ENCODE measurements at places on chromosomes 16 and 17. TPM values are rescaled to one million over a fixed set of nuclear protein-coding genes. Genes with fewer than 3 reads are reported as not detected.

The PRR15L gene
- 56.2 TPM for total RNA-seq

The PERCC1 gene
- total RNA-seq: 0.31 TPM

The CA7 gene
- not detected for total RNA-seq

The CDH3 gene
- total RNA-seq: 59.7 TPM

The DPEP3 gene
- not detected for total RNA-seq

The ZNF469 gene
- 5.5 TPM for total RNA-seq

The TK2 gene
- total RNA-seq: 38.4 TPM

The VAT1L gene
- 0.26 TPM for total RNA-seq

The CCL11 gene
- 0.42 TPM for total RNA-seq

- H3K4me1 ChIP-seq: peaks cover 41% of the 10 kb centered on the region
- H3K36me3 ChIP-seq: no peaks in the 10 kb centered on the region
- H3K27me3 ChIP-seq: no peaks in the 10 kb centered on the region
- H3K27ac ChIP-seq: peak overlapping the region; percentile 65
- DNase-seq: peak; percentile 74
Observed at GRCh38 chr17:50904518-50905459, 38.6 kb upstream of the TOB1 start.

DNA sequence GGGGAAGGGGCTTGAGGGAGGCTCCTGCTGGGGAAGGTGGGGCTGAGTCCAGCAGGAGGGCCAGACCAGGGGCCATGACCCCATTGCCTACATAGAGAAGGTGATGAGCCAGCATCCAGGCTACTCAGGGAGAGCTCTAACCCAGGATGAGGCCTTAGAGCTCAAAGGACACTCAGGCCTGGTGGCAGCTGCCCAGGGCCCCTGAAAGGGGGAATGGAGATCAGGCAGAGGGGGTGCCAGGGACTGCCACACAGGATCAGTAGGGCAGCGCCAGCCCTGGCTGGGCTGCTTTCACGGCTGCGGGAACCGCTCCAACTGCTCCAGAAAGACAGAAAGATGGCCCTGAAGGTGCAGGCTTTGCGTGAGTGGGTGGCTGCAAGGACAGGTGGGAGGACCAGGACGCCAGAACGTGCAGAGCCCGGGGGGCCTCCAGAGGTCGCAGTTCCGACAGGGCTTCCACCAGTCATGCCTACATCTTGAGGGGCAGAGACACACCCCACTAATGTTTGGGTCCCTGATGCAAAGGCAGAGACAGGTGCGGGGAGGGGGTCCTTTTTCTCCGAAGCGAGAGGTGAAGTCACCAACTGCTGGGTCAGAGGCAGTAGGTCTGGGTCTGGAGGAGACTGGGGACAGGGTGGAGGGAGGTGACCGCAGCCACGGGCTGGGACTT, 882 bp upstream of the ATP6V0C start:
- H3K4me1 ChIP-seq: peaks cover 86% of the 10 kb centered on the region
- no peaks in the 10 kb centered on the region for H3K36me3 ChIP-seq
- H3K27me3 ChIP-seq: no peaks in the 10 kb centered on the region
- H3K27ac ChIP-seq: peak overlapping the region; percentile 99
- peak overlapping the region; percentile 81 for H3K4me3 ChIP-seq

- H3K4me1 ChIP-seq: peaks cover 44% of the 10 kb centered on the region
- H3K27me3 ChIP-seq: no peaks in the 10 kb centered on the region
- H3K4me3 ChIP-seq: no peak overlapping the region
- DNase-seq: peak; percentile 60
Observed at GRCh38 chr17:17685775-17686291, 4.6 kb downstream of the RAI1 start.

DNA sequence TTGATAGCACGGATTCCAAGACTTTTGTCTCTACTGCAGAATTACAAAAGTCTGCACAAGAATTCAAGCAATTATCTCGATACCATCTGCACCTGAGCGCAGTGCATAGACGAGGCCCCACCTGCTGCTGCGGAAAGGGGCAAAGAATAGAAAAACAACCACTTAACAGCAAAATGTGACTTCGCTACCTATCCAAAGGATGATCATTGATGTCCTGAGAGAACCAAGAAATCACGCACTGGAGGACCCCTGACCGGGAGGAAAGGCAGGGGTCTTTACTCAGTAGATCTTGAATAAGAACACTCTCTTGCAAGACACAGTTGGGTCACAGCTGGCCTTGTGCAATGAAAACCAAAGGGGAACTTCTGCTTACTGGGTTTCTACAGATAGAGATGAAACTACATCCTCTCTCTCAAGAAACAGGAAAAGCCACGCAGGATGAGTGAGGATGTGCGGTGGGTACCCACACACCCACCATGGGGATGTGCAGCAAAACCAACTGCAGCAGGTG, 147.4 kb upstream of the RPH3AL start:
- H3K4me1 ChIP-seq: no peaks in the 10 kb centered on the region
- H3K27ac ChIP-seq: no peak overlapping the region

DNA sequence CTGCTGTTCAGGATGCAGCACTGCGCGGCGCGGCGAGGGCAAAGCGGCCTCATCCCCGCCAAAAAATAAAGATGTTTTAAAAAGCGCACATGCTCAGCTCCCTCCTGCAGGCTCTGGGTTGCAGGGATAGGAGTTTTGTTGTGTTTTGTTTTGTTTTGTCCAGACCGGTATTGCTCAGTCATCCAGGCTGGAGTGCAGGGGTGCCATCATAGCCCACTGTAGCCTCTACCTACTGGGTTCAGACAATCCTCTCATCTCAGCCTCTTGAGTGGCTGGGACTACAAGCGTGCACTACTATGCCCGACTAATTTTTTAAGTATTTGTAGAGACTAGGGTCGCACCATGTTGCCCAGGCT, 636 bp downstream of the WWOX start:
- peak overlapping the region; percentile 92 for H3K4me3 ChIP-seq
- peak overlapping the region; percentile 74 for H3K27ac ChIP-seq
- H3K36me3 ChIP-seq: no peaks in the 10 kb centered on the region
- no peak for DNase-seq

DNA sequence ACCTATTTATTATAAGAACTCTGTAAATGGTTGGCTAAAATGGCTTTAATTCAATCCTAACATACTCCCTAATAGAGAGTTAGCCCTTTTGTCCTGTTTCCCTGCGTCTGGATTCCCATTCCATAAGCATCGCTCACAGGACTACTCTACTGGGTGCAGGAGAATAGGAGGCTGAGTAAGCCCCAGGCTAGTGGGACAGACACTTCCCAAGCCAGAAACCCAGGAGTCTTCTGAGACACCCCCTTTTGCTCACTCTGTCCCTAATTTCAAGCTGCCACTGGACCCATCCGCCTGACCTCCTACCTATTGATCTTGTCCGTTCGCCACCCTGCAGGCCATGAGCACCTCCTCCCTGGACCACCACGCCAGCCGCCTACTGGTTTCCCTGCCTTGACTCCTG, 16.7 kb upstream of the TOB1 start:
- no peak overlapping the region for H3K27ac ChIP-seq
- H3K4me1 ChIP-seq: peaks cover 17% of the 10 kb centered on the region
- no peaks in the 10 kb centered on the region for H3K27me3 ChIP-seq
- H3K4me3 ChIP-seq: no peak overlapping the region
- H3K36me3 ChIP-seq: no peaks in the 10 kb centered on the region

DNA sequence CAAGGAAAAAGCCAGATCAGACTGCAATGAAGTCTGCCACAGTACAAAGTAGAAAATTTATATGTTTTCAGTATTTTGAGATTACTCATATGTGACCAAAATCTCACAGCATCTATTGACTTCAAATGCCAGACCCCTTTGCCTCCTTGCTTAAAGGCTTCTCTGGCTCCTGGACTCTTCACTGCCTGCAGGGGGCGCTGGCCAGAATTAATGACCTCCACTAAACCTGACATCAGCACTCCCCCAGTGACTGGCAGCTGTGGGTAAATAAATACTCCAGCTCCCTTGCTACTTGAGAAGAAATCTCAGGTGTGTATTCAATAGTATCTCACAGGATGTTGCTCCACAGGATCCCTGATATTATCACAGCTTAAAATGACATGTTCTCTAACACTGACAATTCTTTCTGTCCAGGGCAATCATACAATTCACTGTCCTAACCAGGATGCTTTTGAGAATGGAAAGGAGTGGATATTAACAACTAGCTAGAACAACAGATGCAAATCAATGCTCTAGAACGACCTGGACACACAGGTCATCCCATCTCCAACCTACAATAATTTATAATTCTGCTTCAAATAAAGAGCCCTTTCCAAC, 4.0 kb downstream of the BECN1 start:
- DNase-seq: no peak
- H3K4me3 ChIP-seq: no peak overlapping the region
- peaks cover 12% of the 10 kb centered on the region for H3K4me1 ChIP-seq
- peaks cover 72% of the 10 kb centered on the region for H3K36me3 ChIP-seq

DNA sequence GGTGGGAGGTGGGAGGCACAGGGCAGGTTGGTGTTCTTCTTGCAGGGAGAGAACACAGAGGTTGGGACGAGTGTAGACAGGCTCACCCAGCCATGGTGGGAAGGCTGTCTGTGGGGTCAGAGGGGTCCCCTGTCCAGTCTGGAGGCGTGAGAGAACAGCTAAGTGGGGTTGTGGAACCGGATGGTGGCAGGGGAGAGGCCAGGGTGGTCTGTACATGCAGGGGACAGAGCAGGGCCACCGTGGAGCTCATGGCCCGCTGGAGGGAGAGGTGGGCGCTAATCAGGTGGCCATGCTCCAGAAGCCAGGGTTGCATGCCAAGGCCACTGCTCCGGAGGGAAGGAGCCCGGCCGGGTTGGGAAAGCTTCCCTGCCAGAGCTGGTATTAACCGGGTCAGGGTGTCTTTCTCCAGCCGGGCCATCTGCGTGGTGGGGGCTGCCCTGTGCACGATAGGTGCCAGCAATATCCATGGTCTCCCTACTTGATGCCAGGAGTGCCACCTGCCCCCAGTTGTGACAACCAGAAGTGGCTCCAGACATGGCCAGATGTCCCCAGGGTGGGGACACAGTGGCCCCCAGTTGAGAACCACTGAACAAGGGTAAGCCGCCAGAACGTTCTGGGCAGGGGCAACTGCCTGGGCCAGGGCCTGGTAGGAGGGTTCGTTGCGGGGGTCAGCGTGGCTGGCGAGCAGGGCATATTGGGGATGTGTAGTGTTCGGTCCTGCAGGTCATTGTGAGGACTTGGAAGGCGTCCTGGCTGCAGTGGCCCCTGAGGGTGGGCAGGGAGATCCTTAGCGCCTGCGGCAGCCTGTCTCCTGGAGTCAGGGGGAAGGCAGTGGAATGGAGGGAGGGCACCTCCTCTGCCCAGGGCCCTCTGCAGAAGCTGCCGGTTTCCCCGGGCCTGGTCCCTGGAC, 5.1 kb downstream of the SNN start:
- DNase-seq: no peak
- no peak overlapping the region for H3K4me3 ChIP-seq
- no peaks in the 10 kb centered on the region for H3K36me3 ChIP-seq
- H3K4me1 ChIP-seq: peaks cover 83% of the 10 kb centered on the region
- H3K27ac ChIP-seq: peak overlapping the region; percentile 55
- H3K27me3 ChIP-seq: no peaks in the 10 kb centered on the region

DNA sequence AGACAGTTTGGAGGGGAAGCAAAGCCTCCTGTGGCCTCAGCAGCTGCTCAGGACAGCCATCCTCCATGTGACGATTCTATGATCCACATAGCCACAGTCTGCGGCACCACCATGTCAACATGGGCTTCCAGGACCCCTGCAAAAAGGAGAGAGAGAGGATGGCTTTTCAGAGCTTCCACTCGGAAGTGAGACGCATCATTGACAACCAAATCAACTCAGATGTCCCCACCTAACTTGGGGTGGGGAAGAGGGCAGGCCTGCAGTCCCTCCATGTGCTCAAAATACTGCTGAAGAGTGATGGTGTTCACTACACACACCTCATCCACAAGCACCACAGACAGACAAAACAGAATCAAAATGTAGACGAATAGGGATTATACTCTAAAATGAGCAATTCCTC, 5.9 kb upstream of the METTL16 start:
- H3K4me3 ChIP-seq: no peak overlapping the region
- no peak for DNase-seq
- H3K4me1 ChIP-seq: no peaks in the 10 kb centered on the region
- H3K27me3 ChIP-seq: no peaks in the 10 kb centered on the region
- no peaks in the 10 kb centered on the region for H3K36me3 ChIP-seq

DNA sequence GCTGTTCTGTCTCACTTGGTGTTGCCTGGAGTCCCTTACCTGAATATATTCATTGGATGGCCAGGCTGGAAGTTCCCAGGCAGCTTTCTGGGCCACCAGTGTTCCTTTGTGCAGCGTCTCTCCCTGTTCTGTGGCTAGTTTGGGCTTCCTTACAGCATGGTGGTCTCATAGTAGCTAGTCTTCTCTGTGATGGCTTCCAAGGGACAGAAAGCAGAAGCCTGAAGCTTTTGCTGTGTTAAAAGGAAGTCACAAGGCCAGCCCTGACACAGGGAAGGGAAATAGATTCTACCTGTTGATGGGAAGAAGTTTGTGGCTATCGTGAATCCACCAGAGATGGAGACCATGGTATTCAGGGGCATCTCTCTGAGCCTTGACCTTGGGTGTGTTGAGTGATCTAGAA, 34.6 kb downstream of the PLCG2 start:
- H3K4me3 ChIP-seq: no peak overlapping the region
- no peaks in the 10 kb centered on the region for H3K27me3 ChIP-seq
- no peak overlapping the region for H3K27ac ChIP-seq
- DNase-seq: no peak

- no peak overlapping the region for H3K27ac ChIP-seq
- H3K36me3 ChIP-seq: no peaks in the 10 kb centered on the region
- peak overlapping the region; percentile 55 for H3K4me3 ChIP-seq
- H3K27me3 ChIP-seq: no peaks in the 10 kb centered on the region
Observed at GRCh38 chr17:2797637-2798036, 1.4 kb downstream of the RAP1GAP2 start.

DNA sequence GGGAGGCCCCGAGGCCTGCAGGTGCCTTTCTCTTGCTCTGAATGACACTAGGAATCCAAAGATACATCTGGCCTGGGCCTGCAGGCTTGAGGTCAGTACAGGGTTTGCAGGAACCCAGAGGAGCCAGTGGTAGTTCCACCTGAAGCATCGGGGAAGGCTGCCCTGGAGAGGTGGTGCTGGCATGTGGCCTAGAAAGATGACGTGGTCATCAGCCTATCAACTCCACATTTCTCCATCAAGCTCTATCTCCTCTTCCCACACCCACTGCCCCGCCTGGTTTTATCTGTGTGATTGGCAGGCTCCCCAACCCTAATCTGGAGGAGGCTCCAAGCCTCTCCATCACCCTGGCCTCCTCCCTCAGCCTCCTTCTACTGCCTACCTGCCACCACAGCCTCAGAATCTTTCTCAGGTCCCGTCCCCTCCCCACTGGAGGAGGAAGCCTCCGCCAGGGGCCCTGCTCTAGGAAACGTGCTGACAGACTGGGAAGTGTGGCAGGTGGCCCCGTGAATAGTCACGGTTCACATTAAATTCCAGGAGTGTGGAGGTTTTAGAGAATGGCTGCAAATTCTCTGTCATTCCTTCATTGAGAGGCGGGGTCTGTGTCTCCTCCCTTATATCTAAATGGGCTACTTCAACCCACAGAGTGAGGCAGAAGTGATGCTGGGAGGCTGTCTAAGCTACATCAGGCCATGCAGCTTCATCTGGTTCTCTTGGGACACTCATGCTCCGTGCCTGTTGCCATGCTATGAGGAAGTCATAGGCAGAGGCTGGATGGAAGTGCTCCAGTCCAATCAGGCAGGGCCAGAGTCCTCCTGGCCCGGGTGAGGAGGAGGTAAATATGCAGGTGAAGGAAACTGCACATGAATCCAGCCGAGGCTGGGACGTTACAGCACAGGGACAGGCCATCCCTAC, 11.4 kb upstream of the MAP2K3 start:
- H3K4me3 ChIP-seq: no peak overlapping the region
- H3K27me3 ChIP-seq: no peaks in the 10 kb centered on the region
- no peaks in the 10 kb centered on the region for H3K36me3 ChIP-seq

Measured in left lung (tissue), 14 donors.